ENCODE measurements at places on chromosomes 13 and 19.

DNA sequence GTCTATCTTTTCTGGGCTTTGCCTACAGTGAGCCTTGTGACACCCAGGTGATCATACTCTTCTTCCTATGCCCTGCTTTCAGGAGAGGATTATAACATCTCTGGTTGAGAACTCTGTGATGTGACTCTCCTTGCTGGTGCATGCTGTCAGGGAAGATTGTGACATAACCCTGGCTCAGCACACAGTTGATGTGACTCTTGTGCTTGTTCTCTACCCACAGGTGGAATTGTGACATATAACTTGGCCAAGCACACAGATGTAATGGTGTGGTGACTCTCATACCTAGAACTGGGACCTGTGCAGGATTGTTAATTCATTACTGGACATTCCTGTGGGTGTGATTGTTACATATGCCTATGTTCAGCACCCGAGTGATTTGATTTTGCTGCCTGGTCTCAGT, 21.7 kb upstream of the ZNF254 start:
- no peak for DNase-seq

DNA sequence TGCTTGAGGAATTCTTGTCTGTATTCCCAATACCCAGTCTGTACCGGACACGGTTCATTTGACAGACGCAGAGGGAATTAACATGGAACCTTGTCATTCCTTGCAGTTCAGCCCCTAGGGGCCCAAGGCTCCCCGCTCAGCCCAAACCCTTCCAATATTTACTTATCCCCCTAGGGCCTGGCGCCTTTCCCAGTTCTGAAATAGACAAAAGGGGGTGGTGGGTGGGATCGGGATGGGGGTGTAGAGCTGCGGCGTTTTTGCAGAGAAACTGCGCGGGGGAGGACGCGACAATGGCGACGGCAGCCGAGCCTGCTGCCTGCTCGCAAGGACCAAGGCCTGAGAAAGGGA, 583 bp downstream of the AKAP8L start:
- peak; percentile 52 for DNase-seq

- no peak for DNase-seq
Observed at GRCh38 chr13:24505756-24506155, 6.8 kb downstream of the PARP4 start.

DNA sequence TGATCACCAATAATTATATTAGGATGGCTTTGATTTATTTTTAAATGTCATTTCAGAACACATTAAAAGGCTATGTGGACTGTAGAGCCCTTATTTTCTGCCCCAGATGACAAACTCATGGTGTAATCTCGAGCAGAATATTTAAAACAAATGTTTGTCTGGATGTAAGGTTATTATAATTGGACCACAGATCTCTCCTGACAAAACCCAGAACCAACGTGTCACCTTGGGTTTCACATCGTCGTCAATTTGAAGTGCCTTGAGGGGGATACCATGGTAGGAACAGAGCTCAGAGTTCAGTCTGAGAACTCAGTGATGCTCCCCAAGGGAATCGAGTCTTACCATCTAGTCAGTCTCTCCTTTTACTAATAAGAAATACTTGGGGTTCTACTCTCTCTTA, 2.8 kb downstream of the SACS start:
- DNase-seq = no peak

- no peak for DNase-seq
Observed at GRCh38 chr13:20989656-20990321, 71.6 kb downstream of the LATS2 start.

- no peak for DNase-seq
Observed at GRCh38 chr13:75415694-75416093, 66.3 kb downstream of the TBC1D4 start.

DNA sequence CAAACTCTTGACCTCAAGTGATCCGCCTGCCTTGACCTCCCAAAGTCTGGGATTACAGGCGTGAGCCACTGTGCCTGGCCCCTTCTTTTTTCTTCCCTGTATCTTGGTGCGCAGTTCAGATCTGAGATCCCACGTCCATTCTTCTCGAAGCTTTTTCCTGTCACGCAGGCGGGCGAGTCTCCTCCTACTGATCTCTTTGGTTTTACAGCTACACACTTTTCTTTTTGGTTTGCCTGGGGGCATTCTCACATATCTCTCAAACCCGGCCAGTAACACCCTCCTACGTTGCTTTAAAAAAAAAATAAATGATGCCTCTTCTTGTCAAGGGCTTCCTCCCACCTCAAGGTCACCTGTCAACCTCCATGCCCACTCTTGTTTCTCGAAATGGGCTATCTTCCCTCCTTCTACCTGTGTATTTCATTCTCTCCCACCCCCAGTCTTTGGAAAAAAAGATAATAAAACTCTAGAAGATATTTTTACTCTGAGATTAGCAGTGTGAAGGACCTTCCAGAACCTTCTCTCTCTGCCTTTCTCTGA, 12.1 kb downstream of the TMPRSS9 start:
- no peak for DNase-seq

DNA sequence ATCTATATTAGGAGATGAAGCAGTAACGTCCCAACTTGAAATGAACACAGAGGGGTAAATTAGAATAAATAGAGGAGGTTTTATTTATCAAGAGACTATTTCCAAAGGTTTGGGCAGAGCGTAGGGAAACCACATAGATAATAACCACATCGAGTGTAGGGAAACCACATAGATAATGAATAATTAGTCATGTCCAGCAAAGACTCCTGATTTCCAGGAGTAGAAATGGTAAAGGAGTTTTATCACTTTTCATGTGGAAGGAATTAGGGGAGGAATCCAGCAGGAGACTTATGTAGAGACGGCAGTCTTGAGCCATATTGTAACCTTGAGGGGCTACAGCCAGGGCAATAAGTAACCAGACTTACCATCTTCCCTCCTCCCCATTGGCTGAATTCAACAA, 136.3 kb upstream of the CSNK1A1L start:
- DNase-seq = no peak

DNA sequence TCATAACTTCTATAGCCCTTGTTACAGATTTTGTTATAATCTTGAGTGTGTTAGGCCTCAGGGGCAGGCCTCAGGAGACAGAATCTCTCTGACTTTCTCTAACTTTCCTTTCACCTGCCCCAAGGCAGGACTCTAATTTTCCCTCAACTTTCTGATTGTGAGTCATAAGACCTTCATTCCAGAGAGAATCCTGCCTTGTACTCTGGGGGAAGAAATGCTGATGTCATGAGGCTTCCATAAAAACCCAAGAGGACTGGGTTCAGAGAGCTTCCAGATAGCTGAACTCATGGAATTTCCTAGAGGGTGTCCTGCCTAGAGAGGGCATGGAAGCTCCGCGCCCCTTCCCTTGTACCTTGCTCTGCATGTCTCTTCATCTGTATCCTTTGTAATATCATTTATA, 5.3 kb upstream of the KBTBD6 start:
- DNase-seq = no peak

DNA sequence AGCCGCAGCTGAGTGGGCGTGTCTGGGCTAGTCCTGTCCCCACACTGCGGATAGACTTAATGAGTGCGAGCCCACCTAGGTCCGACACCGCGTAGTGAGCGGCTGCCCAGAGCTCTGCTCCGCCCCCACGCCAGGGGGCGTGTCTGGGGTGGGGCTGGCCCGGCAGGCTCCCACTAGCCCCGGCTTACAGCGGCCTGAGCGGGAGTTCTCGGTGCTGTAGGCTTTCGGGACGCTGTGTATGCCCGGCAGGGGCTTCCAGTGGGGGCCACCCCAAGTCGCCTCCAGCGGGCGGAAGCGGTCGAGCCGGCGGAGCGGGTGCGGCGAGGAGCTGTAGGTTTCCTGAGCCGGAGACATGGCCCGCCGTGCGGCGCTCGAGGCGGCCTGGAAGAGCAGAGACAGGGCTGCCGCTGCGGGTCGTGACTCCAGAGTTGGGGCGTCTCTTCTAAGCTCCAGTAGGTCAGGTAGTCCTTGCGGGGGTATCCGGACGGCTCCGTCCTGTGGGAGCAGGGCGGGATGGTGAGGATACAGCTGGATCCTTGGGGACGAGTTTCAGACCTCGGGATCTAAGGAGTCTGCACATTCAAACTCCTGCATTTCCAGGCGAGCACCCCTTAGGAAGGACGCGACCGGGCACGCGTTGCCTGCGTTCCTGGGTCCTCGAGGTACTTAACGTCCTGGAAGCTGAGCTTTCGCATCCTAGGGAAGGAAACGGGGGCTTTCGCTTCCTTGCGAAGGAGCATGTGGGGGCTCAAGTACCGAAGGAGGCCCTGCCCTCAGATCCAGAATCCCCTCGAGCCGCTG, 1.2 kb downstream of the CGB7 start:
- DNase-seq = peak; percentile 6

- DNase-seq = no peak
Observed at GRCh38 chr19:30226464-30227011, 145.6 kb upstream of the ZNF536 start.

DNA sequence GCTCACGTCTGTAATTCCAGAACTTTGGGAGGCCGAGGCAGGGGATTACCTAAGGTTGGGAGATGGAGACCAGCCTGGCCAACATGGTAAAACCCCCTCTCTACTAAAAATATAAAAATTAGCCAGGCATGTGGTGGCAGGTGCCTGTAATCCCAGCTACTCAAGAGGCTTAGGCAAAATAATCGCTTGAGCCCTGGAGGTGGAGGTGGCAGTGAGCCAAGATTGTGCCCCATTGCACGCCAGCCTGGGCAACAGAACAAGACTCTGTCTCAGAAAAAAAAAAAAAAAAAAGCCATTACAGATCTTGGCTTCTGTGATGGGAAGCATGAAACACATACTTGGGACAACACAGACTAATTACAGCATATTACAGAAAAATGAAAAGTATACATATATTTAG, 1404.5 kb upstream of the SPRY2 start:
- no peak for DNase-seq

DNA sequence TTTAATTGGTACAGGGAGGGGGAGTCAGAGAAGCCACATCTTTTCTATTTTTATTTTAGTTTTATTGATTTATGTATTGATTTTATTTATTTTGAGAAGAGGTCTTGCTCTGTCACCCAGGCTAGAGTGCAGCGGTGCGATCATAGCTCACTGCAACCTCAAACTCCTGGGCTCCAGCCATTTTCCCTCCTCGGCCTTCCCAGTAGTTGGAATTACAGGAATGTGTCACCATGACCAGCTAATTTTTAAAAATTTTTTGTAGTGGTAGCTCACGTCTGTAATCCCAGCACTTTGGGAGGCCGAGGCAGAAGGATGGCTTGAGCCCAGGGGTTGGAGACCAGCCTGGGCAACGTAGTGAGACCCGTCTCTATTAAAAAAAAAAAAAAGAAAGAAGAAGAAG, 4.1 kb downstream of the IL27RA start:
- DNase-seq = no peak

- DNase-seq = no peak
Observed at GRCh38 chr13:53197424-53197823, 168.8 kb downstream of the OLFM4 start.

- no peak for DNase-seq
Observed at GRCh38 chr13:22486490-22486889, 694.3 kb upstream of the SGCG start.

- DNase-seq = no peak
Observed at GRCh38 chr19:35641515-35642151, at the start of gene ETV2. Gene ETV2 (plus strand): TSS chr19:35641745. CDS start chr19:35642461, 716 bp downstream.

GRCh38 chr19:6720369-6721137, at the start of gene C3:
Gene C3 (minus strand): TSS chr19:6720650. CDS start chr19:6720589, 61 bp downstream.
- DNase-seq = peak; percentile 18

DNA sequence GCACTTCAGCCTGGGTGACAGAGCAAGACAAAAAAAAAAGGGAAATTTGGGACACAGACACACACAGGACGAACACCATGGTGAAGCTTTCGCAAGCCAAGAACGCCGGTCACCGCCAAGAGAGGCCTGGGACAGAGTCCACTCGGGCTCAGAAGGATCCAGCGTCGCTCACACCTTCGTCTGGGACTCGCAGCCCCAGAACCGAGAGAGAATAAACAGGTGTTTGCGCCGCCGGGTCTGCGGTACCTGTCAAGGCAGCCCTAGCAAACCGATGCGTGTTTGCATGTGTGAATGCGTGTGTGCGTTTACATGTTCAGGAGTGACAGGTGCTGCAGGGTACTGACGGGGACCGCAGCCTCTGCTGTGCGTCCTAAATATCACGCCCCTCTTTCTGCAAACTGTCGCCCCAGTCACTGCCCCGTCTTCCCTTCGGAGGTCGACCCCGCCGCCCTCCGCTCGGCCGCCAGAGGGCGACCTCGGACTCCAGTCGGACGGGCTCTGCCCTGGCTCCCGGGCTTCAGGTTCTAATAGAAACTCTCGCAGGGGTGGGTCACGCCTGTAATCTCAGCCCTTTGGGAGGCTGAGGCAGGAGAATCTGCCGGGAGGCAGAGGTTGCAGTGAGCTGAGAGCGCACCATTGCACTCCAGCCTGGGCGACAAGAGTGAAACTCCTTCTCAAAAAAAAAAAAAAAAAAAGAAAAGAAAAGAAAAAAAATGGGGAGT, 11.8 kb upstream of the CSNK1G2 start:
- peak; percentile 49 for DNase-seq

DNA sequence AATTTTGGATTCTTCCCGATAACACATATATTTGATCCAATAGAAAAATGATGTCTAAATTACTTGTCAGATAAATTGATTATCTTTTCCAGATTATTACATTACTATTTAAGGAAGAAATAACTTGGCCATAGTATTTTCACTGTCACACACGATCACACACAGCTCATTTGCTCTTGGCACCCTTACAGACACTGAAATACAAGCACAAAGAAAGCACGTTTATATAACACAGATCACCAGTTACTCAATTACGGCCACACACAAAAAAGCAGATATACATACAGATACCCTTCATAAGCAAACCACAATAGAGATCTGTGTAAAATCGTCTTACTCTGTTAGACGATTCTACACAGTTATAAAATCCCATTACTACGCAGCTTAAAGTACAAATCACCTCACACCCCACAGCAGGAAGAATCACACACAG, 716 bp upstream of the ZNF420 start:
- DNase-seq = no peak

DNA sequence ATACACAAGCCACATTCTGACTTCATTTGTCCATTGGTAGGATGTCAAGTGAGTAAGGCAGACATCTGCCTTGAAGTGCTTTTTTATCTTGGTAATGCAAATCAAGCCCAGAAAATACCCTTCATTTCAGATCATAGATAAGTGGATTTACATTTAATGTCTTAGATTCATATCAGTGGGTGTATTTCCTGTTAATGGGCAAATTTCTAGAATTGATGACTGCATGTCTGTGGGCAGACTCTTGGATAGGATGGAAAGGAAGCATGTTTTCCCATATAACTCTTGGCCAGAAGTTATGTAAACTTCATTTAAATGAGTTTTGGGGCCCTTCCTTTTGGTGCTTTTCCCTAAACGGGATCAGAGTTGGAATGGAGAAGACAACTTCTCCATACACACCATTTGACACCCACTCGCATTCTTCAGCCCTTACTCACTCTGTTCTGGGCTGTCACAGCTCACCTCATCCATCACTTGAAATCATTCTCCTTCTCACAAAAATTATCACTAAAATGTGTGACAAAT, 154.6 kb downstream of the FLT1 start:
- no peak for DNase-seq

DNA sequence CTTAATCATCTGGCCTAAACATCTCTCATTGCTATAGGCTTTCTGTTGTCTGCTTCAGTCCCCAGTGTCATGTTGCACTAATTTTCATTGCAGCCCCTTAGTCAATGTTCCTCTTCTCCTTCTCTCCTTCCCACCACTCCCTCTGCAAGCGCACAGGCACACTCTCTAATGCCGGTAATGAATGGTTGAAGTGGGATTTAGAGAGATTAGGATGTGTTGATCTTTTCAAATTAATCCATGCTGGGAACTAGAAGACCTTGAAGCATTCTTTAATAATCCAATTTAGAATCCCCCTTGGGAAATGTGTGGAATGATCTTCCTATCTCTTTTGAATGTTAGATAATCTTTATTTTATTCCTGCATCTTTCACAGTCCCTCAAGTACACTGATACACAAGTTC, 33.2 kb upstream of the NDFIP2 start:
- DNase-seq = no peak
